ENCODE measurements at places on chromosomes 3 and 15.

- no peak for DNase-seq
These were observed 679.8 kb upstream of the NECTIN3 start for GRCh38 chr3:110391640-110392395.

- no peak for DNase-seq
These were observed 13.9 kb downstream of the STAC start for GRCh38 chr3:36394176-36394575.

GRCh38 chr3:18126772-18127171, 298.4 kb downstream of the SATB1 start:
- no peak for DNase-seq

- peak; percentile 20 for DNase-seq
These were observed 15.9 kb downstream of the EMC7 start for GRCh38 chr15:34085746-34086145.

DNA sequence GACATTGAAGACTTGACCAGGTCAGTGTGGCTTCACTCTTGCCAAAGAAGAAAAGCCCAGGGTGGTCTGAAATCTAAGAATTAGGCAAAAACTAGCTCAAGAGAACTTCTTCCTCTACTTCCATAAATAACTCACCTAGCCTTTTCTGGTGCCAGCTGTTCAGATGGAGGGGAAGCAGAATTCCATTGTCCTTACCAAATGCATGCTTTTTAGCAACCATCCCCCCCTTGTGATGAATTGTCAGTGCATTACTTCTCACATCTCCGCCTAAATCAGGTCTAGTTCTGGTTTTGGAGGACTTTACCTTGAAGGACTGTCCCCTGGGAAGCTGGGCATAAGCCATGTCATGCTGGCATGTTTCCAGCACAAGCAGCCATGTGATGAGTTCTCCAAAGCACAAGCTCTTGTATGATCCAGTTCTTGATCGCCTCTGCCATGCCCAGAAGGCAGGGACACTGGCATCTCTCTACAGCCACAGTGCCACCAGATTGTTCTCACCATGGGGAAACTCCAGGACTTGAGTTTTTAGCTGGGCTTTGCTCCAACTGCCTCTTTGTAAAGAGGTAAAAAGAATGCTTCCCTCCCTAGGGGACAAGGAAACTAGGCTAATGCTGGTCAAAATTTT, 96.4 kb upstream of the IL12A start:
- DNase-seq: peak; percentile 95

- DNase-seq: peak; percentile 58
These were observed 97.2 kb downstream of the TBC1D5 start for GRCh38 chr3:17645074-17645698.

GRCh38 chr3:144521131-144521530, 549.5 kb downstream of the DIPK2A start:
- peak; percentile 66 for DNase-seq

DNA sequence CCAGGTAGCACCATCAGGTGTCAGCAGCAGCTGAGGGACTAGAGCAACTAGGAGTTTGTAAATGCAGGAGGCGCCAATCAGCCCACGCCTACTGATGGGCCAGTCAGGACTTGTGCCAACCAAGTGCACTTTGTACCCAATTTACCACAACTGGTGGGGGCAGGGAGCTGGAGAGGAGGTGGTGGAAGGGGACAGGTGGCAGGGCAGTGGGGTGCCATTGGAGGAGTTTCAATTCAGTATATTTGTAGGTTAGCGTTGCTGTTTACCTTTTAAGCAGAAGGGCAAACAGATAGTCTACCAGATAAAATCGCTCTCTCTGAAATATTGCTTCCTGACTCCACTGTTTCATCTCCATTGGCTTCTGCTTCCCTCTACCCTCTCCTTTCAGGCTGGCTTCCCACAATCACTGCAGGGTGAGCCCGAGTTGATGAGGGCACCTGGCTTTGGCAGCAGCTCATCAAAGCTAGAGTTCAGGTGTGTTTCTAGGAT, 75.7 kb downstream of the TRIM69 start:
- DNase-seq: peak; percentile 86

GRCh38 chr3:133521946-133522345, 51.5 kb upstream of the CDV3 start:
- no peak for DNase-seq

DNA sequence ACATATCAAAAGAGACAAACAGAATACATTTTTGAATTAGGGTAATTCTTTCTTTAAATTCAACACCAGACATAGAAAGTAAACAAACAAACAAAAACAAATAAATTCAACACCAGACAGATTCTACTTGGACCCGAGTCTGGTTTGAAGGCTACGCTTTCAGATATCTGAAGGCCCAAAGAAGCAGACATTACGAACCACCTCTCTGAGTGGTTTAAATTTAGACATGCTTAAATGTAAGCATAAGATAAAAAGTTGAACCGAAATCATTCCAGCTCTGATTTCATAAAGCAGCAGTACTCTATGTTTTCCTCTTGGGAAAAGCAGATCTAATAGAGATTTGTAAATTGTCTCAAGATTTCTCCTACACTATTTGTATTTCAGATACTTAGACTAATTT, 29.9 kb downstream of the UBA5 start:
- no peak for DNase-seq

- no peak for DNase-seq
These were observed 73.2 kb upstream of the CTXND1 start for GRCh38 chr15:80325206-80325605.

- DNase-seq: no peak
These were observed 10.5 kb upstream of the TRA2B start for GRCh38 chr3:185948292-185948691.

DNA sequence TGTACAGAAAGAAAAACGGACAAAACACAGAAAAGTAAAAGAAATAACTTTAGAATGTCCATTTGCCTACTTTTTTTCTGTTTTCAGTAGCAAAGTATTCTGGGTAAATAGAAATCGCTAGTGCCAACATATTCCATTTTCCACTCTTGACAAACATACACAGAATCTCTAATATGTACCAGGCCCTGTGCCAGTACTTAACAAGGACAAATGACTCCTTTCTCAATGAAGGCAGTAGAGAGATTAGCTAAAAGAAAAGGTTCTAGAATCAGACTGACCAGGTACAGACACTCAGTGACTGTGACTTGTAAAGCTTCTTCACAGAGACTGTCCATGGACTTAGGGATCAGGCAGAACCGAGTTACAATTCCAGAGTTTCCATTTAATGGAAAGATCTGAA, 165.8 kb upstream of the STAC start:
- DNase-seq: peak; percentile 78

- no peak for DNase-seq
These were observed 2.9 kb downstream of the IFT57 start for GRCh38 chr3:108219336-108219735.
